ENCODE measurements at places on chromosomes 3 and 15.

DNA sequence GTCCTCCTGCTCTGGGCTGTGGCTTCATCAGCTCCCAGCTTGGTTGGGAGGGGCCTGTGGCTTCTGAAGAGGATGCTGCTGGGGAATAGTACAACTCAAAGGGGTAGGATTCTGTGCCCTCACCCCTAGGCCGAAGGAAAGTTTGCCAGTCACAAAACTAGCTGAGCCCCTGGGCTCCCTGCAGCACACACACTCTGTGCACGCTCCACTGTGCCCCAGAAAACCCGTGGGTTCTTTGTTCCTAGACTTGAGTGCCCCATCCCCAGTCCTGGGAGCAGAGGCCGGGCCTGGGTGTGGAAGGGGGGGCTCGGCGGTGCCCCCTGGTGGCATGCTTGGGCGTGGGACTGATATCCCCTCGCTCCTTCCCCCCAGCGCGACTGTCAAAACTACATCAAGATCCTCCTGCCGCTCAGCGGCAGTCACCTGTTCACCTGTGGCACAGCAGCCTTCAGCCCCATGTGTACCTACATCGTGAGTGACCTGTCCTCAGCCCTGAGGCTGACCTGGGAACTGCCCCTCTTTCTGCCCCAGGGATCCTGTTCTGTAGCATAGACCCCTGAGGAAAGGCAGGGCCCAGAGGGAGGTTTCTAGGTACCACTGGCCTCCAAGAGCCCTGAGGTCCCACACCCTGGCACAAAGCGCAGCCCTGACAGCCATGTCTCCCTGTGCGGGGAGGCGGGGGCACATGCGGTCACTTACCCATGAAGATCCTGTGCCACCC is 14.2 kb downstream of the CIB1 start:
- DNase-seq, result peak; percentile 37

GRCh38 chr3:45209526-45209925 is 16.6 kb downstream of the TMEM158 start:
- DNase-seq, result no peak

- no peak for DNase-seq
Measured at GRCh38 chr3:196055683-196056270, 26.1 kb downstream of the TFRC start.

DNA sequence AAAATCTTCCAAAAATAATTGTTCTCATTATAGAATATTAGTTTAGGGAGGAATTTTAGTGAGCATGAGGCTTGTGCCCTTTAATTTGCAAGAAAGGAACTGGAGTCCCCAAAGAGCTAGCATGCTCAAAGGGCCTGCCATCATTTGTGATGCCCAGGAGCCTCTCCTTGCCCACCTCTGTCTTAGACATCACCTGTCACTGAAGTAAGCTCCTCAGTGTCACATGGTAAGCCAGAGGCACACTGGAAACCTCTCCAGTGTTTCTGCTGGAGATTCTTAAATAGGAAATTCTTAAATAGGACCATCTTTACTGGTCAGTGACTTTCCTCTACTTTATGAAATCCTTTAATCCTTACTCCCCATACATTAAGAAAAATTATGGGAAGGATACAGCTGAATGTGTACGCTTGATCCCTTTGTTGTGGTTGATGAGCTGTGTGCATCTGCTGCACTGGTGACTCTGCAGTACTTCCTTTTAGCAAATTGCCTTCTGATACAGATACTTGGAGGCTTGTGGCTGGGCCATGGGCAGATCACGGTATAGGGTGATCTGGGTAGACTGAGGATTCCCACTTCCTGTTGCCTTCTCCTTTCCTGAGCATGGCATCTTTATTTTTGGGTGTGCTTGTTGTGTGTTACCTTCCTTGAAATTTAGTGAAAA is 197.4 kb downstream of the KLHL25 start:
- no peak for DNase-seq

GRCh38 chr15:90679959-90680358 is 37.2 kb upstream of the BLM start:
- no peak for DNase-seq

- DNase-seq, result no peak
Measured at GRCh38 chr3:104911376-104911775, 455.3 kb upstream of the ALCAM start.

- DNase-seq, result no peak
Measured at GRCh38 chr15:88242586-88243555, 13.7 kb downstream of the NTRK3 start.

DNA sequence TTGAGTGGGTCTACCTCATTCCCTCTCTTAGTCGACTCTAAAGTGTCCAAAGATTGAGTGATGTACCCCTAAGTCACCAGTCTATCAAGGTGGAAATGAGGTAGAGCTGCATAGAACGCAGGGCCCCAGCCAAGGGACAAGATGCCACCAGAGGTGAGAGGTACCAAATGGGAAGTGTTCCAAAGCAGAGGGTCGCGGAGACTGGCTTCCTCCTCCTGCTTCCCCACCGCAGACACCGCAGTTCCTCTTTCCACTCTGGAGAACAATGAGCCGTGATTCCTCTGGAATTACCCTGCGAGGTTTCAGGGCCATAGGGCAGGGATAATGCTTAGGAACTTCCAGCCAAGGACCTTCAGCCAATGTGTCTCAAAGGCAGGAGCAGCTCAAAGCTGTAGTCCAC is 55.8 kb downstream of the DAPK2 start:
- no peak for DNase-seq

- DNase-seq, result peak; percentile 67
Measured at GRCh38 chr15:75452865-75453702, 1.6 kb upstream of the SIN3A start.

DNA sequence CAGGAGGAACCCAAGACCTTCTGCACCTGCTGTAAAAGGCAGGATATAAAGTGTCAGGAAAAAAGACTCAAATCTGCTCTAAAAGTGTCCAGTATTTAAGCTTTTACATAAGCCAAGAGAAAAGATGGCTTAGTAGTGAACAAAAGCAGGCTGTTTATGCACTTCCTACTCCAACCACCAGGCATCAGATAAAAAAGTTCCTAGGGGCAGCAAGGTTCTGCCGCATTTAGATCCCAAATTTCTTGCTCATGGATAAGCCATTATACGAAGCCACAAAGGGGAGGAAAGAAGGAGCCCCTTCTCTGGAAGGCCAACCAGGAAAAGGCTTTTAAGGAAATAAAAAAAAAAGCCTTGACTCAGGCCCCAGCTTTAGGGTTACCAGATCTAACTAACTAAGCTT is 10.6 kb upstream of the SLC9C1 start:
- DNase-seq, result no peak

DNA sequence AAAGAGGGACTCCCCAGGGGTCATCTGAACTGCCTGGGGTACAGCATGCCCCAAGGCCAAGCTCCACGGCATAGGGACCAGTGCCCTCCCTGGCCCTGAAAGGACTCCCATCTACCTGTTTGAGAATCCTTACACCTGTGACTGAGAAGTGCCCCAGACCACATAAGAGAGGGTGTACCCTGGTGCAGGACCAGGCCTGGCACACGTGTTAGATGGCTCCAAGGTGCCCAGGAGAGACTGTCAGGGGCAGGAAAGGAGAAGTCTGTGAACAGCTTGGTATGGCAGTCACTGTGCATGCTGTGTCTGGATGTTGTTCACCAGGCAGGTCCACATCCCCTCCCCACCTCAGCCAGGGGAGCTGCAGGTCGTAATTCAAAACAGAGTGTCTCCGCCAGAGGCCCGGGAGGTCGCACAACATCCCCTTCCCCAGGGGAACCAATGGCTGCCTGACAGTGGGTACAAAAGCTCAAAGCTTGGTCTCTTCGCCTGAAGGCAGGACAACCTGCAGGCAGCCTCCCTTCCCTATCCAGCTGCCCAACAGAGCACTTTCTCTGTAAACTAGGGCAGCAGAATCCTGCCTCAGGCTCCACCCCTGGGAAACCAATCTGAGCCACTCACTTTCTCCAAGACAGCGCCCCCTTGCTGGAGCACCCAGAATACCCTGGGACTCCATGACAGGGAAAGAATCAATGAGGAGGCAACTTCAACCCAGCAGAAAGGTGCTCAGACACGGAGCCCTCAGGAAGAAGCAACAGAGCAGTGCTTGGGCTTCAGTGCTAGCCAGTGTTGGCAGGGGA is 3.9 kb downstream of the NUP210 start:
- DNase-seq, result no peak

GRCh38 chr3:52525680-52526561 is 7.7 kb downstream of the NT5DC2 start:
- no peak for DNase-seq

- DNase-seq, result no peak
Measured at GRCh38 chr3:46283881-46284450, 41.7 kb downstream of the CCR3 start.

DNA sequence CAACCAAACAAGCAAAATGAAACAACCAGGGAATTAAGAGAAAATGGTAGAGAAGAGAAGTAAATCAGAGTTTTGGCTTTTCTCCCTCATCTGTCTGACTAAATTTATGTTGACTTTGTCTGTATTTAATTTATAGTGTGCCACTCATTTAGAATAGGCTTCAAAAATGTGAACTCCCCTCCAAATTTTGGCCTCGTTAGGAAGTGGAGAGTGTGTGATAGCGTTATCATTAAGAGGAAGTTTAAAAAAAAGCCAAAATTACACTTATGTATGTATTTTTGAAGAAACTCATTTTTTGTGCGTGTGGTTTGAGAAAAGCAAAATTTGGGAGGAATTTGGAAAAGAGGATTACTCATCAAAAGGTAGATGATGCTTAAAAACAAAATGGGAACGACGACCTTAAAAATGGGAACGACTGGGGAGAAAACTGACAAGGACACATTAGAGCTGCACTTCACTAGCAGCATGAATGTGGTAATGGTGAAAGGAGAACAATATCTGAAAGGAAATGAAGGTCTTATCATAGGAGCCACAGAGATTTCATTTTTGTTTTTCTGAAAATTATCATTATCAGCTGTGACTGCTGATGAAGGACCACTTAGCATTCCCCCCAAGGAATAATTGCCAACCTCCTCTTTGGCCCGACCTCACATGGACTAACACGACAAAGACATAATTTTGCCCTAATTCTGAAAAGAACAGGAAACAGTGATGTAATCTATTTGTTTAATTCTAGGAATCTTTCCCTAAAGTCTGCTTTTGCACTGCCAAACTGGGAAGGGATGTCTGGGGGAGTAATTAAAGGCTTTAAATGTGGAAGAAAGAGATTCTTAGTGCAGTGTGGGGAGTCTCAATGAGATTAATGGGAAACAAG is 163.2 kb upstream of the P2RY1 start:
- no peak for DNase-seq

DNA sequence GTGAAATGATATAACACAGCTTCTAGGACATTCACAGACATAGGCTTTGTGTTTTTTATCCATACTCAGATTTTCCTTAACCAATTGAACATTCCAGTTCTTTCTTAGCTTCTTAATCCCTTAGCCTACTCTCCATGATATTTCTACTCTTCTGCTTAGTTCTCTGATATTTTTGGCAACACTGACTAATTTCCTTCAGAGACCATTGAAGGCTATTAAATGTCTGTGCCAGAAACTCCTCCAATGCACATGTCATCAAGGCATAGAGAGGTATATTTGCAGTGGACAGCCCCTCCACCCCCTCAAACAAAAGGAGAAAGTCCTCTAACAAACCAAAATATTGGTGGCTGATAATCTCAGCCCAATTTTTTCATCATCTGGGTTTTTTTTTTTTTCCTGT is 105.9 kb upstream of the TSC22D2 start:
- DNase-seq, result no peak

- no peak for DNase-seq
Measured at GRCh38 chr3:46889381-46890110, 12.0 kb downstream of the PTH1R start.

GRCh38 chr3:192731233-192731632 is 3.9 kb upstream of the FGF12 start:
- DNase-seq, result no peak

GRCh38 chr3:186239321-186239720 is 122.7 kb downstream of the DGKG start:
- DNase-seq, result no peak

DNA sequence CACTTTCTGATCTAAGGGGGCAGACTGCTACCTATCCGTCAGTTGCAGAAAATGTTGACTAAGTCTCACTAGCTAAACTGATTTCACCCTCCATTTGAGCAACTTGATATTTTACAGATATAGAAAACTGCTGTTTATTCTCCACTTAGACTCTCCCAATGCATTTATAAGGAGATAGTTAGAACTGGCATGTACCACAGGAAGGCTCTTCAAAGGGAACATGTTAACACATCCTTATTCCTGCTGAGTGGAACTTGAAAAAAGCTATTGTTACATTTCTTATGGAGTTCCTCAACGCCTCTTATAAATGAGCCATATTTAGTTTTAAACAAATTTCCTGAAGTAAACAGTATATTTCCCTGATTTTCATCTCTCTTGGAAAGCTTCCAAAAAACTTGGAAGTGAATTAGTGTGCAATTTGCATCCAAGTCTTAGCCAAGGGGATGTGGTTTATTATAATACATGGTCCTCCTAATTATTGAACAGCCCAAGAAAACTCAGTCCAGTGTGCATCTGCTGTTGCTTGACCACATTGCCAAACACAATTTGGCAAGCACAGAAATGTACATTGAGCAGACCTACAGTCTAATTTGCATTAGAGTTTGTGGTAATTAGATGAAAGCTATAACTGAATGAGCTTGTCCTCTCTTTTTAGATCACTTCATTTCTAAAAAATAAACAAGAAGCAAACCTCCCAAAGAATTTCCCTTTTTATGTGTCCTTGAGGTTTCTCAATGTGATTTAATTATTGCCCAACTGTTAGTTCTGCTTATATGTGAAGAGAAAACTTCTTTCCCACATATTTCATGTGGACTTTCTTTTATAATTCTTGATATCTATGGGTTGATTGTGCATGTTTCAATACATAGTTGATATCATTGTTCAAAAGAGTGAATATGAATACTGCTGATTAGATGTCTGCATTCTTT is 72.6 kb upstream of the DPH6 start:
- no peak for DNase-seq

- no peak for DNase-seq
Measured at GRCh38 chr3:16245609-16246008, 19.1 kb downstream of the DPH3 start.

DNA sequence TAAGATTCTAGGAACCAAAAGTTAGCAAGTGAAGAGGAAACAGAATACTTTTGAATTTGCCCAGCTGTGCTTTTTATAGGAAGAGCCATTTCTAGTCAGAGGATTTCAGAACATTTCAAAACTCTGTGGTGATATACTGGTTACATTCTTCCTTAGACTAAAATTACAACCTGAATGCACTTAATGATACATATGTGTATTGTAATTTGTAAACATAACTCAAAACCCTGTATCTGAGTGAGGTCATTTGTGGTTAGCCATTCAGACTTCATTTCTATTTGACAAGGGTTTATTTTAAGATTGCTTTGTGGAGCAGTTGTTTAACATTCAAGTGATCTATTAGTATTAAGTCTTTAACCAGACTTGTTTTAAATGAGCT is 59.4 kb upstream of the TRIM71 start:
- DNase-seq, result no peak

- no peak for DNase-seq
Measured at GRCh38 chr15:57557810-57558209, 33.9 kb upstream of the MYZAP start.

- no peak for DNase-seq
Measured at GRCh38 chr3:138862924-138863775, 28.4 kb upstream of the PIK3CB start.

Measured in stimulated activated CD8-positive, alpha-beta memory T cell treated with anti-CD3 and anti-CD28 coated beads, Interleukin-2, amount 100 ng/mL, for 48 hours (primary cell).